ENCODE measurements at places on chromosomes 16 and 17.

- DNase-seq, result no peak
These were observed 76.8 kb upstream of the CIBAR2 start for GRCh38 chr16:85188822-85189672.

DNA sequence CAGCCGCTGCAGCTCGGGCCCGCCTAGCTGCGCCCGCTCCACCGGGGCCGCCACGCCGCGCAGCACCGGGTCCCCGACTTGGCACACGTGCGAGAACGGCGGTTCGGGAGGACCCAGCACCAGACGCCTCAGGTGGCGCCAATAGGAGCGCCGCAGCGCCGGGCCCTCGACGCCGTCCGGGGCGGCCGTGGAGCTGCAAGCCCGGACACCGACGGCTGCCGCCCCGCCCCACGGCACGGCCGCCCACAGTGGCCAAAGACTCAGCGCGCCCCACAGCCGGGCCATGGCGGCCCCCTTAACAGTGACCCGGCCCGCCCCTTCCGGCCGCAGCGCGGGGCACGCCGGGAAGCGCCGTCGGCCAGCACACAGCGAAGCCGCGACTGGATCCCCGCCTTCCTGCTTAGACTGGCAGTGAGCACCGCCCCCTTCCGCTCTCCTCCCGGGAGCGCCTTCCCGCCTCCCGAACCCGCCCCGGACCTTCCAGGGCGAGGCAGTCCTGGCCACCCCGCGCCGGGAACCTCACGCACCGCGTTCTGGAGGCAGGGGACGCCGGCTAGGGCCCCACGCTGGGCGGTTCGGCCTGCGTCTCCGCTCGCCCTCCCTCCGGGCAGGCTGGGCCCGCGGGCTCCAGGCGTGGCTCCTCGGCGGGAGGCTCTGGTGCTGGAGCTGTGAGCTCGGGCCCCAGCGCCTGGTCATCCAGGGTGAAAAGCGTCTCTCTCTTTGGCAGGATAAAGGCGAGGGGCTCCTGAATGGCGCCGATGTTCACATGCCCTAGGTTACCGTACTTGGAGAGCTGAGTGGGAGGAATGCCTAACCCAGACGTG, at the start of gene PDF:
Gene PDF (minus strand): TSS at position 303 of the 824 bp plus-strand sequence. CDS start 18 bp downstream, at position 285.
- peak; percentile 72 for DNase-seq

GRCh38 chr16:69243479-69243878, 56.5 kb downstream of the SNTB2 start:
- DNase-seq, result no peak

GRCh38 chr17:54901230-54901822, 674 bp downstream of the TOM1L1 start:
- DNase-seq, result no peak

GRCh38 chr16:27403601-27403992, 1.6 kb downstream of the IL21R start:
- no peak for DNase-seq

DNA sequence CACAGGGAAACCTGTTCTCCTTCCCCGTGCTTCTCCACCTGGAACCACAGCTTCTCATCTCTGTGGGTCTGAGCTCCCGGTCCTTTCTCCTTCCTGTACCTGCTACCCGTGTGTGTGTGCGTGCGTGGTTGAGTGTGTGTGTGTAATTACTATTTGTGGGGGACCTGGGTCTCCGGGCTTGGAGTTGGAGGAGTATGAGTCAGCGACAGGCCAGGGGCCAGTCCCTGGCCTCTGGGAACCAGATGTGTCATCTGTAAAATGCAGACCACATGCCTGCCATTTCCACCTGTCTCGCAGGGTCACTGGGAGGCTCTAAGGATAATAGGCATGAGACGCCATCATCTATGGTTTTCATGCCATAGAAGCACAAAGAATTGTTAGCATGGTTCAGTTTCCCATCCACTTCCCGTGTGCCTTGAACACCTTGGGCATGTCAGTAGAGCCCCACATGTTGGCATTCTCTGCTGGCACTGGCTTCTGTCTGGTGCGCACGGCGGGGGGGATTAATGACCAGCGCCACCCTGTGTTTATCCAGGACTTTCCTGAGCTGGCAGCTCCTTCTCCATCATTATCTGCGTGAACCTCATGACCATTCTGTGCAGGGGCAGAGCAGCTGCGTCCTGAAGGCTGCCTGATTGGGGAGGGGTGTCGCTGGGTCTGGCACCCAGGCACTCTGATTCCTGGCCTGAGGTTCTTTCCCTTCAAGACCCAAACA, 1.5 kb downstream of the ZNF205 start:
- DNase-seq, result no peak

DNA sequence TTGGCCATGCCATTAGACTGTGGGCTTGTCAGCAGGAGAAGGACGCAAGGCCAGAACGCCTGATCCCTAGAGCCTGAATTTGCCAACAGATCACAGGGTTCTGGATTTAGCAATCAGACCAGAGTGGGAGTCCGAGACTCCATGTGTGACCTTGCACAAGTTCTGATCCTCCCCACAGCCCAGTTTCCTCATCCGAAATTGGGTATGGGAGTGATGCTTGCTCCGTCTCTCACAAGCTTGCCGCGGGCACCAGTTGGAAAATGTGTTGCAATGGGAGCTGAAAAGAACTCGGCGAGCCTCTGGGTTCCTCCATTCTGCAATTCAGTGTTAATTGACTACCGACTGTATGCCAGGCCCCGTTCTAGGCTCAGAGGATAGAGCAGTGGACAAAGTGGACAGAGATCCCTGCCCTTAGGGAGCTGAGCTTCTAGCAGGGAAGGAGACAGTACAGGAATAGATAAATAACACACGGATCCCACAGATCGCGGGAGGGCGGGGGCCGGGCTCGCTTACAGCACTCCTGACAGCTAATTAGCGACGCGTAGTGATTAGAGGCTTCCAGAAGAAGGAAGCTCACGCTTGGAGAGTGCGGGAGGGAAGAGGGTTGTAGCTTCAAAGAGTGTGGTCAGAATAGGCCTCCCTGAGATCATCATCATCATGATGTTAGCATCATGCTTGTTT, 150.4 kb upstream of the CIBAR2 start:
- no peak for DNase-seq

GRCh38 chr16:71956486-71956885, 43.7 kb downstream of the PKD1L3 start:
- no peak for DNase-seq

GRCh38 chr16:30677931-30678585, 19.8 kb downstream of the FBRS start:
- DNase-seq, result no peak

GRCh38 chr16:85459529-85460251, 153.4 kb upstream of the GSE1 start:
- no peak for DNase-seq

DNA sequence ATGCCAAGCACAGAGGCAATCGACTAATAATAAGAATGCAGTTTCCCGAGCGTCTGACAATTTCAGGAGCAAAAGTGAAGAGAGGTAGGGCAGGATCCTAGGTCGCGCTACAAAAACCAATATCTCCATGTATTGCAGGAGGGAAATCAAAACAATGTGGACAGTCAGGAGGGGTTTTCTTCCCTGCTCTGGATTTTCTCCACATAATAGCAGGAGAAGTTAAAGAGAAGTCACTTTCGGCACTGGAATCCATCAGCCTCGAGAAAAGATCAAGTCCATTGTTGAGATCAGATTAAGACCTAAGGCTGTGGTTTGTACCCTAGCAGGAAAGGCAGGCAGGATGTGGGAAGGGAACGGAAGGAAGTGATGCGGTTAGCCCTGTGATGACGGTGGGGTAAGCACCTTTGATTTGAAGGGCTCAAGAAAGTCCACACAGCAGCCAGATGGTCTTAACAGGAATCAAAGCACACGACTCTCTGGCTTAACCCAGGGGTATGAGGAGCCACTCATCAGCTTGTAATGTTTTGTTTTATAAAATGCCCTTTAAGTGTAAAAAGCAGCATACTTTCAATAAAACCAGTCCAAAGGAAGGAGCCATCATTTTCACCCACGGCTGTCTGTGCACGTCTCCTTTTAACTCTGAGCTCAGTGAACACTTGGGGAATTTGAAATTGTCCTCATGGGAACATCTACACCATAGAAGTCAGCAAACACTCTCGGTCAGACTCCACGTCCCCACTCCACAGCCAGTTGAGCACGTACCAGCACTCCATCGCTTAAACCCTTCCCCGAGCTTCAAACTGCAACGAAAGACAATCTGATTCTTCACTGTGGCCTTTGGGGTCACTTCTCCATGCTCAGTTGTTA, 15.8 kb upstream of the AKTIP start:
- peak; percentile 67 for DNase-seq

DNA sequence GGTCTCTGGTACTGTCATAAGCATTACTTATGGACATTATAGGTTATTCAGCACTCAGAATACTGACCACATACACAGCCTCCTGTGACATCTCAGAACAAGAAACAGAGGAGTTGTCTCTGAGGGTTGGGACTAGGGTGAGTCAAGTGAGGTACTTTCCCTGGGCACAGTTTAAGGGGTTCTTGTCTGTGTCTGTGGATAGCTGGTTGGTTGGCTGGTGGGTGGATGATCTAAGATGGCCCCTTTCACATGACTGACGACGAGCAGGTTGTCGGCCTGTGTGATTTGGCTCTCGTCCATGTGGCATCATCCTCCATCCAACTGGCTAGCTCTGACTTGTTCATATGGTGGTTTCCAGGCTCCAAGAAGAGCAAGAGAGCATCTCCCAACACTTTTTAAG, 163.9 kb downstream of the PRKCB start:
- DNase-seq, result no peak

GRCh38 chr16:22979038-22979437, 165.1 kb downstream of the HS3ST2 start:
- DNase-seq, result no peak

GRCh38 chr17:44203731-44204440, 4.2 kb upstream of the ATXN7L3 start:
- DNase-seq, result no peak

DNA sequence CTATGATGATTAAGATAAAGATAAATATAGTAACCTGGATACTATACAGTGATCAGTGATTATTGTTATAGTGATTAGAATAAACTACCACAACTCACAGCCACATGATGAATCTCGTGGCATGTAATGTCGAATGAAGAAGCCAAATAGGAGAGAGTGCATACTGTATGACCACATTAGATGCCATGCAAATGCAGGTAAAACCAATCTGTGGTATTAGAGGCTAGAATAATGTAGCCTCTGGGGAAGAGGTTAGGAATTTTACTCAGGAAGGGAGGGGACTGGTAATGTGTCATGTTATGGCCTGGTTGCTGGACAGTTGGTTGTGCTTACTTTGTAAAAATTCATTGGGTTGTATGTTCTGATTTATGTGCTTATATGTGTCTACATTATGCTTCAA, 402.7 kb downstream of the CDH13 start:
- DNase-seq, result no peak

DNA sequence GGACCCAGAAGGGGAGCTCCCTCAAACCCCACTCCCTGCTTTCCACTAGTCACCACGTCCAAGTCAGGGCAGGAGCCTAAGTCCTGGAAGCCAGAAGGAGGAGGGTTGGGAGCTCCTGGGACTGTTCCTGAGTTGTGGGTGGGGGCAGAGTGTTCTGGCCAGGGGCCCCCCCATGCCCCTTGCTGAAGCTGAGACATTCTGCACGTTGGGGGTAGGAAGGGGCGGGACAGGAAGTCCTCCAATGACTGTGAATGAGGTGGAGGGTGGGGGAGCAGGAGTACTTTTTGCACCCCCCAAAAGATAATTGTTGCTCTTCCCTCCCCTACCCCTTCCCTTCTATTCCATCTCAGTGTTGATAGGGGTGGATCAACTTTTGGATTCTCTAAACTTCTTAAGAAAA, 21.4 kb upstream of the C17orf113 start:
- DNase-seq, result no peak

DNA sequence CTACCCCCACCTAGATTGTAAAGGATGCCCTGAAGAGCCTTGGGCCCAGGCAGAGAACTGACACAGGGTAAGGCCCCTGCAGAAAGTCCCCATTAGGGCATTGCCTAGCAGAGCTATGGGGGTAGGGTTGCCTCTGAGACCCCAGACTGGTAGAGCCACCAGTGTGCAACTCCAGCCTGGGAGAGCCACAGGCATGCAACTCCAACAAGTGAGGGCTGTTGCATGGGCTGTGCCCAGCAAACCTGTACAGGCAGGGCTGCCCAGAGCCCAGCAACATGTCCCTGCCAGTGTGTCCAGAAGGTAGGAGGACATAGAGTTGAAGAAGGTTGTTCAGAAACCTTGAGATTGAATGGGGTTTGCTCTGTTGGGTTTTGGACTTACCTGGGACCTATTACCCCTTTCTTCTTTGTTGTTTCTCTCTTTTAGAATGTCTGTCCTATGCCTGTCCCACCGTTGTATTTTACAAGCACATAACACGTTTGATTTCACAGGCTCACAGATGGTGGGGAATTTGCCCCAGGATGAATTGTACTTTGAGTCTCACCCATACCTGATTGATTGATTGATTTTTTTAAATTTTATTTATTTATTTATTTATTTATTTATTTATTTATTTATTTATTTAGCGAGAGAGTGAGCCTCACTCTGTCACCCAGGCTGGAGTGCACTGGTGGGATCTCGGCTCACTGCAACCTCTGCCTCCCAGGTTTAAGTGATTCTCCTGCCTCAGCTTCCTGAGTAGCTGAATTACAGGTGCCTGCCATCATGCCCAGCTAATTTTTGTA, 16.4 kb downstream of the SGF29 start:
- DNase-seq, result no peak

- DNase-seq, result no peak
These were observed 1.8 kb downstream of the KCNJ2 start for GRCh38 chr17:70171159-70171558.

- no peak for DNase-seq
These were observed 48.7 kb upstream of the NDRG4 start for GRCh38 chr16:58451265-58451689.

- DNase-seq, result no peak
These were observed 21.4 kb downstream of the SLC7A6 start for GRCh38 chr16:68285683-68286082.

- DNase-seq, result no peak
These were observed 60.6 kb downstream of the RPH3AL start for GRCh38 chr17:292016-292415.

GRCh38 chr17:77637818-77638575, 320.5 kb upstream of the TNRC6C start:
- DNase-seq, result no peak

GRCh38 chr17:2124391-2124790, 69.5 kb downstream of the HIC1 start:
- DNase-seq, result no peak

DNA sequence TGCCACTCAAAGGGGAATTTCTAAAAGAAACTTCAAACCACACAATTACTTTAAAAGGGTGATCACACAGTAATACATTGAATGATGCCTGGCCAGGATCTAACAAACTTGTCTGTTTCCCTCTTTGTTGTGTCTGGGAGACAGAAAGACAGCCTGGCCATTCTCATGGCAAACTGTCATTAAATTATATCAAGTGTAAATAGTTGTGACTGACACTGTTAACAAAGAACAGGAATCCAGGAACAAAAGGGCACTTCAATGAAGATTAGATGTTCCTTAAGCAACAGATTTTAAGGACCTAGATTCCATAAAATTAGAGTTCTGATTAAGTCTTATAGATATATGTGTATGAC, 383.6 kb downstream of the KCNJ2 start:
- DNase-seq, result no peak

GRCh38 chr17:73371285-73371684, 59.5 kb upstream of the CDC42EP4 start:
- DNase-seq, result no peak

- no peak for DNase-seq
These were observed 70.7 kb downstream of the TEX14 start for GRCh38 chr17:58621174-58621573.

Data from ascending aorta (tissue), 2 donors.